Stimulated activated CD8-positive, alpha-beta memory T cell treated with anti-CD3 and anti-CD28 coated beads, Interleukin-4, amount 100 ng/mL, for 1 hour (primary cell): ENCODE measurements at places on chromosomes 12 and 14.
A peak's percentile ranks its signal among the peaks of the same experiment; 100 is the strongest.

GRCh38 chr12:116879509-116880212 lies 1.6 kb downstream of the HRK start:
- DNase-seq = no peak

DNA sequence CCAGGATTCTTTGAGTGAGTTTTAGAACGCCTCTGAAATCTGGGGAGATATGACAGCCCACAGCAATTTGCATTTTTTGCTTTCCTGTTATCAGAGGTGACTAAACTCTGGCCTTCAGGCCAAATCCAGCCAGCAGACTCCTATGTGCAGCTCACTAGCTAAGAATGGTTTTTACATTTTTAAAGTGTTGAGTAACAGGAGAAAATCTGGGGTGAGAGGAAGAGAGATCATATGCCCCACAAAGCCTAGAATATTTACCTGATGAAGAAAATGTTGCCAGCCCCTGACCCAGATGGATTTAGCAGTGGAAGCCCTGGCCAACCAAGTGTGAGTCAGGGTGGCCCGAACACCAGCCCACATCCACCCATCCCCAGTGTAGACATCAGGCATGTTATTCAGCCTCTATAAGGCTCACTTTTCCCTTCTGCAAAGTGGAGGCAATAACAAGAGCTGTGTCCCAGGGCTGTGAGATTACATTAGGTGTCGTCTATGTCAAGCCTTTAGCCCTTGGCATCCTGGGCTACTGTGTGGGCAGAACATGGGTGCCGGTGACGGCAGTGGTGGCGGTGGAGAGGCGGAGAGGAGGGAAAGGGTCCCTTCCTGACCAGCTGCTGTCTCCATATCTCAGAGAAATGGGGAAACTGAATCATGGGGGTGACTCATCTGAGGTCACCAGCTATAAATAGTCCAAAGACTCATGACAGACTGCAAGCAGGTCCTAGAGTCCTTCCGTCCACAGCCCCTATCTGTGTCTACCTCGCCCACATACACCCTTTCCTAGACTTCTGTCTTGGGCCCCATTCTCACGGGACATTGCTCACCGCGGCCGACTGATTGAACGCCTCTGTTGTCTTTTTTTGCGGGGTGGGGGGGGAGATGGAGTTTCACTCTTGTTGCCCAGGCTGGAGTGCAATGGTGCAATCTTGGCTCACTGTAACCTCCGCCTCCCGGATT lies 32.6 kb upstream of the CD9 start:
- peak; percentile 16 for DNase-seq

DNA sequence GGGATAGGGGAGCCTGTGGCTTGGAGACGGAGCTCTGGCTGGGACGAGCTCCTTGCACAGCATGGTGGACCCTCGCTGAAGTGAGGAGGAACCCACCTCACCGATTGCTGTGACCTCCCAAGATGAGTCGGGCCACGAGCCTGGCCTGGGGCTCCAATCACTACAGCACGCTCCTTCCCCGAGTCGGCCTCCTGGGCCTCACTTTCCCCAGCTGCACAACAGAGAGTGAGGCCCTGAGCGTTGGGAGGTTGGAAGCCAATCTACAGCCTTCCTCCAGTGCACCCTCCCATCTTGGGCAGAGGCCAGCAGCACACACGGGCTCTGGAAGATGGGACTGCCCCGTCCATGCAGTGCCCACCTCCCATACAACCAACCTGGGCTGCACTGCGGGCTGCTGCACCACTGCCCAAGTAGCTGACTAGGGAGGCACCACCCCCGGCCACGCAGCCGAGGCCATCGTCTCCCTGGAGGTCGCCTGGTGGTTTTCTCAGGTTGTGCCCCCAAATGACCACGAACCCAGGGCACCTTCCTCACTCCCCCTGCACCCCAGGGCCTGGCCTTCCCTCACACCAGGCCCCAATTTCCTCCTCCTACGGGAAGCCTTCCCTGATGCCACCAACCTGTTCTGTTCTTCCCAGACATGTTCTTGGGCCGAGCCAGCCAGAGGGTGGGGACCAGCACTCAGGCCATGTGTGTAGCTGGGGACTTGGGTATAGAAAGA lies 152.3 kb upstream of the C14orf180 start:
- DNase-seq = no peak

DNA sequence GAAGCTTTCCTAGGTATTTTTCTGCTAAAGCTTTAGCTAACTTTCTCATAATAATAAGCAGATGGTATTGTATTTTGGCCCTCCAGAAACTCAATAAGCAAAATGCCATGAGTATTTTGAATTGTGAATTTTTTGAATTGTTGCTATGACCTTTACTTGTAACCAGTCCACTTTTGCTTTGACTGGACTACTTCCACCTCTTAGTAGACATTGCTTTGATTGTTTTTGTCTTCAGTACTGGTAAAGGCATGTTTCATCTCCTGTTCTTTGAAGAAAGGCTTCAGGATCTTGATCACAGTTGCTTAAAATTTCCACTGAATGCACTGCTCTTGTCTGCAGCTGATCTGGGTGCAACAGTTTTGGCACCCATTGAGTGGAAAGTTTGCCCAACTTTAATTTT lies 102.3 kb downstream of the TRMT5 start:
- DNase-seq = no peak

GRCh38 chr12:7750350-7750749 lies 3.2 kb upstream of the CLEC4C start:
- DNase-seq = no peak

DNA sequence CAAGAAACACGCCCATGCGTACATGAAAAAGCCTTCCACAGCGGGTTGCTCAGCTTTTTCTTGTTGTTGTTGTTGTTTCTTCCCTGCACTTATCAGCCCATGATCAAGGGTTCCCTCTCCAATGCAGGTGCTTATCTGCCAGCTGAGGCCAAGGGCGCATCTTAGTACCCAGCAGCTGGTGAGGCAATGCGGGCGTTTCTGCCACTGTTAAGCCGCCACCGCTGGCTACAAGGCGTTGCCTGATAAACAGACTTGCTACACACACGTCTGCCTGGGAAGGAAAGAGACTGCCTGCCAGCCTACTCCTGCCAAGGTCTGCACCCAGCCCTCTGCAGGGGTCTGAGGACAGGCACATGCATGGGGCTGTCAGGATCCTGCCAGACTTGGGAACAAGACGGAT lies 345.9 kb downstream of the BCL11B start:
- peak; percentile 3 for DNase-seq

- no peak for DNase-seq
Observed at GRCh38 chr12:53928054-53928835, 10.4 kb upstream of the HOXC13 start.

DNA sequence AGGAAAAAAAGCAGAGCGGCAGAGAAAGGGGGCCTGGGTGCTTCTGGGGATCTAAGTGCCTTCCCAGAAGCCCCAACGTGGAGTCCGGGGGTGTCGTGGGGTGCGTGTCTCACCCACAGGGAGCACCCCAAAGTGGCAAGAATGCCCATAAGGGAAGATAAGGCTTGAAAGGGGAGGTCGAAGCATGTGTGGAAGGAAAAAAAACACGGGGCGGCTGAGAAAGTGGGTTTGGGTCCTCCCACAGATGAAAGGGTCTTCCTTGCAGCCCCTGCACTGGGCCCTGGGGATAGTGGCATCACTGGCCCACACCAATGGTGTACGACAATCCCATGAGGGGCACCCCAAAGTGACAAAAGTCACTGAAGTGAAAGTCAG lies 275.5 kb downstream of the ALG10 start:
- no peak for DNase-seq

DNA sequence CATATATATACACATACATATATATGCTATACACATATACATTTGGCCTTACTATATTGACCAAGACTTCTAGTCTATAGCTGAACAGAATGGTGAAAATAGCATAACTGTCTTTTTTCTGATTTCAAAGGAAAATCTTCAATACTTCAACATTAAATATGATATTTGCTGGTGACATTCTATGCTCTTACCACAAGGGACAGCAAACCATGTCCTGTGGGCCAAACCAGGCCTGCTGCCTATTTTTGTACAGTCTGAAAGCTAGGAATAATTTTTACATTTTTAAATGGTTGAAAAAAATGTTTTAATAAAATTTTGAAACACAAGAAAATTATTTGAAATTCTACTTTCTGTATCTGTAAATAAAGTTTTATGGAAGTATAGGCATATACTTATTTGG lies 63.6 kb downstream of the EML5 start:
- DNase-seq = no peak

DNA sequence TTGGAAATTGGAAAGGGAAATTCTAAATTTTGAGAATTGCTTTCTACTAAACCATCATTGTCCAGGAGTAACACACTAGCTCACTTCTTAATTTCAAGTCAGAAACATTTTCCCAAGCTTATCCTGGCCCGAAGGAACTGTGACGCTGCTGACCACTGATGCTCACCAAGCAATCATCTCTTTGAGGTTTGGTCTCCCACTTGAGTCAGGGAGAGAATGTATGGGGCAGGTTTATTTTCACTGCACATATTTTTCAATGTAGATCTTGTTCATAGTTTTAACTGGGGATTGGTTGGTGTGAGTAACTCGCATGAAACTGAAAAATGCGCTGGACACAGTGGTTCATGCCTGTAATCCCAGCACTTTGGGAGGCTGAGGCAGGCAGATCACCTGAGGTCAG lies 12.9 kb upstream of the RNASE10 start:
- no peak for DNase-seq

- DNase-seq = no peak
Observed at GRCh38 chr14:90627478-90627877, 188.8 kb downstream of the TTC7B start.

DNA sequence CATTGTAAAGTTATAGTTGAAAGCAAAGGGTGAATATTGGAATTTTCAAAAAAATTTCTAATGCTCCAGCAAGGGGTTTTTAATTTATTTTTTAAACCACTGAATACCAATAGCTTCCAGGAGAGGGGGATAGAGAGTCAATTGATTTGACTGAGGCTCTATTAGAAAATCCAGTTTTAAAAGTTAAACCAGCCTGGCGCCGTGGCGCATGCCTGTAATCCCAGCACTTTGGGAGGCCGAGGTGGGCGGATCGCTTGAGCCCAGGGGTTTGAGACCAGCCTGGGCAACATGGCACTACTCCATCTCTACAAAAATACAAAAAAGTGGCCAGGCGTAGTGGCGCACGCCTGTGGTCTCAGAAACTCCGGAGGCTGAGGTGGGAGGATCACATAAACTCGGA lies 150.1 kb downstream of the SLC38A4 start:
- no peak for DNase-seq

DNA sequence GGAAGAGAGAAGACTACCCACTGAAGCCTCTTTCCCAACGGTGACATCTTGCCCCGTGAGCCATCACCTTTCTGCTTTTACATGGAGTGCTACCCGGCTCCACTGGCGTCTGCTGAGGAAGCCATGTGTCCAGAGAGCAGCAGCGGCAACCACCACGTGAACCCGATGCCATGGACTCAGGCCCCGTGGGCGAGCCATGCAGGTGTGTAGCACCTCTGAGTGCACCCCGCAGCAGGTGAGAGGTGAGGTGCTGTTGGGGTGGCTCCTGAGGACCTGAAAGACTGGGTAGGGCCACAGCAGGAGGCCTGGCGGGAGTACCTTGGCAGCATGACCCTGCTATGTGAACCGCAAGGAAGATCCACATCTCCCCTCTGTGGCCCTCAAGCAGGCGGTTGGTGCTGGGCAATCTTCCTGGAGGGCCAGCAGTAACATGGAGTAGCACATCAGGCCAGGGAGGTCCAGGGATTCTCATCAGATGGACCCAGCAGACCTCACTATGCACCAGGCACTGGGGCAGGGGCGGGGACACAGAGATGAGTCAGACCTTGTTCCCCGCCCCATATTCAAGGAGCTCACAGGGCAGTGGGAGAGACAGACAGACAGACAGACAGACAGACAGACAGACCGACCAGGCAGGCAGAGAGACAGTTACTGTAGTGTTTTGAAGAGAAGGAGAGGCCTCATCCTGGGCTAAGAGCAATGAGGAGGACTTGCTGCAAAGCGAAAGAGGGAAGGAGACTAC lies 129.6 kb downstream of the PAPOLA start:
- no peak for DNase-seq

GRCh38 chr12:2118061-2118460 lies 65.3 kb downstream of the CACNA1C start:
- no peak for DNase-seq

GRCh38 chr12:1515010-1515409 lies 79.4 kb downstream of the FBXL14 start:
- DNase-seq = no peak

DNA sequence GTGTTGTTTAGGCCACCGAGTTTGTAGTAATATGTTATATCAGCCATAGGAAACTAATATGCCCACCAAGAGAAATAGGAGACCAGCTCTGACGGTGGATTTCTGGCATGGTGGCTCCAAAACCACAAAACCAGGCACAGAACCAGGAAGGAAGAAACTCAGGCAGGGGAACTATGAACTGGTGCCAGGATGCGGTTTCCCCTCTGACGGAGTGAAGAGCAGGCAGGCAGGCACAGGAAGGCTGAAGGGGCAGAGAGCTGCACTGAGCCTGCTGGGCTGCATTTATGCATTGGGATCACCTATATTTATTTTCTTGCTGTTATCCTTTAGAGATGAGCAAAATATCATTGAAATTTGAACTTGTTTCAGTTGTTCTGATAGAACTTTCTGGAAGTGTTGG lies 479.4 kb downstream of the VRK1 start:
- no peak for DNase-seq

DNA sequence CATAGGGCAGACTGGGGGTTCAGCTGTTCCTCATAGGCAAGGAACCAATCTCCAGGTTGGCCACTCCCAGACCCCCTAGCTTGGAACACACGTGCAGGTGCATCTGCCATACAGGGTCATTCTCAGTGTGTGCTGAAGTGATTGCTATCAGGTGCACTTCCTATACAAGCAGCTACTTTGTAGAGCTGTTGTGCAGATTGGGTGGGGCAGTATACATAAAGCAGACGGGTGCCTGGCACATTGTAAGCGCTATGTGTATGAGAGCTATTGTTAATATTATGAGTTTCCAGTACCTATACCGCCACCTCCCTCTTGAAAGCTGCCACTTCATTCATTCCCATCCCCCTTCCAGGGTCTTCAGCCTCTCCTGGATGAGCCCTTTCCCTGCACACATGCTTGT lies 17.3 kb downstream of the IRF2BPL start:
- no peak for DNase-seq

- DNase-seq = no peak
Observed at GRCh38 chr12:24777359-24777758, 171.5 kb downstream of the BCAT1 start.

DNA sequence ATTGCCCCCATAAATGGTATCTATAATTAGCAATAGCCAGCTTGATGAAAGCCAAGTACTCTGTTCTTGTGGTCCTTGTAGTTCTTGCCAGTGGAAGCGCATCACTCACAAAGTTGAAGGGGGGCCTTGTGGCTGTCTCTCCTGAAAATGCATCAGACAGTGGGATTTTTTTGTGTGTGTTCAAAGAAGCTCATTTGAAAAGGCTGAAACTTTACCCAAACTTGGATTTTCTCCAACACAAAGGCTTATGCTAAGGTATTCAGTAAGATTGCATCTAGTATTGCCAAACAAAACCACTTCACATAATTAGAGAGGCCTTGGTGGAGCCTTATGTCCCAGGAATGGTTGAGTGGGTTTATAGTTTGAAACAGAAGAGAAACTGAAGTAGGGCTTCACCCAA lies 216.7 kb upstream of the TMTC1 start:
- no peak for DNase-seq
